GM13976 (cell line): ENCODE measurements at places on chromosomes 13 and 19.

GRCh38 chr13:106602178-106602577, 34.2 kb upstream of the ARGLU1 start:
- no peak for DNase-seq

- DNase-seq, result no peak
Measured at GRCh38 chr13:104043184-104043583, 977.0 kb upstream of the SLC10A2 start.

GRCh38 chr19:5030136-5030820, 61.4 kb downstream of the KDM4B start:
- DNase-seq, result no peak

DNA sequence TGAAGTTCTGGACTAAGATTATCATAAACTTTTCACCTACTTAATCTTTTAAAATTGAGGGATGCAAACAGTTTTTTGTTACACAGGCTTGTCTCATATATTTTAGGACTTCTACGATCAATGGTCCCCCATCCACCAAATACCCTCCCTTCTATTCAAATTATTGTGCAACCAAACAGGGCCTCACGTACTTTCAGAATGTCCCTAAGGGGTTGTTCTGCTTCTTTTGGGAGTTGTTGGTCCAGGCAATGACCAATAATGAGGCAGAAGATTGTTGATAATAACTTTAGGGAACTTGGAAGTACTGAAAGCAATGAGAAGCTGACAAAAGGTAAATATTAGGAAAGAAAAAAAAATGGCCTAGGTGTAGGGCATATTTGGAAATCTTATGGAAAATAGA, 2.9 kb downstream of the DNAJC15 start:
- DNase-seq, result no peak

GRCh38 chr13:45191874-45192273, 9.0 kb downstream of the KCTD4 start:
- no peak for DNase-seq

- DNase-seq, result no peak
Measured at GRCh38 chr13:80668452-80668851, 327.5 kb upstream of the SPRY2 start.
